ENCODE measurements at places on chromosomes 1 and 21.

DNA sequence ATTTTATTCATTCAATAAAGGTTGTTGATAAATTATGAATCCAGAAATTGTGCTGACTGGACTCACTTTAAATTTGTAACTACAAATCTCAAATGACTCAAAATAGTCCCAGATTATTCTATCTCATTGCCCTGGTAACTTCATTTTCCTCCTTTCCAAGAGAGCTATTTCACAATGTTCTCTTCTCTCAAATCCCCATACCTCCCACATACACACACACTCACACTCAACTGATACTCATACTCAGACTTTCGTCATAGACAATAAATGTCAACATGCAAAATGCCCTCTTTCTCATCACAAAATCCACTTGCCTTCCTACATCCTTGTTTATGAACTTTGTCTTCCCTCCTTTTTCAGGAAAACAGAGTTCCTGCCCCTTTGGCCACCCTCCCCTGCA lies 33.3 kb downstream of the EXTL2 start:
- no peak for DNase-seq

DNA sequence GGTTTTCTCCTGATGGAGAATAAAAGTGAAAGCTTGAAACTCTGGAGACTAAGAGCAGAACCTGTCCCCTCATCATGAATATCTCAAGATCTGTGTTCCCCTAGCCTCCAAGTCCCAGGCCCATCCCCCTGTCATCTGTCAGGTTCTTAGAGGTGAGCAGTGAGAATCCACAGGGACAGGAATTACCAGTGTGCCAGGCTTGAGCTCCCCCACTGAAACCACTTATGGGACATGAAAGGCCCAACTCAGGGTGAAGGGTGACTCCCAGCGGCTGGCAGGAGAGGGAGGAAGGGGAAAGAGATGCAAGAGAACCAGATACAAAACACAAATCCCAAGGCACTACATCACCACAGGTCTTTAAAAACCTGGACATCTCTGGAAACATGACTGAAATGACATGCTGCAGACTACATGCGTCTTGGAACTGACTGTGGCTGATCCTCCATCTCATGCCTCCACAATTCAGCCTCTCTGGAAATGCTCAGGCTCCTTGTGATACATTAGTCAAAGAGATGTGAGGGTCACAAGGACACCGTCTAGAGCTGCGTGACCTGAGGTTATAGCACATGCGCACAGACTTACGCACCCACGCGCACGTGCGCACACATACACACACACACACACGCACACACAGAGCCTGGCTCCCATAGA lies 6.8 kb upstream of the LY9 start:
- no peak for DNase-seq

GRCh38 chr1:213448776-213449175 lies 397.7 kb downstream of the RPS6KC1 start:
- no peak for DNase-seq

- DNase-seq = no peak
These were observed 723.1 kb upstream of the B3GALT2 start for GRCh38 chr1:193909406-193910082.

DNA sequence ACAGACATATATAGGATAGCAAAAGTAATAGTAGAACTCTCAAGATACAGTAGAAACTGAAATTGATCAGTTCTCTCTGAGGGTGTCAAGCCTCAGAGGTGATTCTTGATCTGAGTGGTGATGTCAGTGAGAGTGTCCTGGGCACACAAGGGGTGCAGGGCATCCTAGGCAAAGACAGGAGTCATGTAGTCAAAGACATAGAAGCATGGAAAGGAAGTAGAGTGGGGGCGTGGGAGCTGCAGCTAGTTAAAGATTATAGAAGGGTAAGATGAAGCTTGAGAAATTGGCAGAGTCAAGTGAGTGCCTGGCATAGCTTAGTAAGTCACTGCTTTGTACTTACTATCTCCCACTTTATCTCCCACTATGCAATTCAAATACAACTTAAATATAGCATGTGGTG lies 22.8 kb downstream of the CDC7 start:
- DNase-seq = peak; percentile 16

- no peak for DNase-seq
These were observed 16.7 kb downstream of the PKP1 start for GRCh38 chr1:201299968-201300367.

DNA sequence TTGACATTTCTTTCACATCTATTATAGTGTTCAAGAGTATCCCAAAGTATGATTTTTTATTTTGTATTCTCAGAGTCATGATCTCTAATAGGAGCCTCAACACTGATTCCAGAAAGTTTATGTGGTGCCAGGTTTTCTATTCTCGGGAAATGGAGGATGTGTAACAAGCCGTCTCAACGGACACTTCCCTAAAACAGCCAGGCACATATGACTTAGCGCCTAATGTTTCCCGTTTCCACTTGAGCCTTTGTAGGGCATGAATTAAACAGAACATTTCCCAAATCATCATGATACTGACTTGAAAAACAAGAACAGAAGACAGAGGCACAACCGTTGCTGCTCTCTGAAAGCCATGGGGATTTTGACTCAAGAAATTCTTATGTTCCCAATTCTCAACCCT lies 8.0 kb downstream of the CYYR1 start:
- DNase-seq = no peak

DNA sequence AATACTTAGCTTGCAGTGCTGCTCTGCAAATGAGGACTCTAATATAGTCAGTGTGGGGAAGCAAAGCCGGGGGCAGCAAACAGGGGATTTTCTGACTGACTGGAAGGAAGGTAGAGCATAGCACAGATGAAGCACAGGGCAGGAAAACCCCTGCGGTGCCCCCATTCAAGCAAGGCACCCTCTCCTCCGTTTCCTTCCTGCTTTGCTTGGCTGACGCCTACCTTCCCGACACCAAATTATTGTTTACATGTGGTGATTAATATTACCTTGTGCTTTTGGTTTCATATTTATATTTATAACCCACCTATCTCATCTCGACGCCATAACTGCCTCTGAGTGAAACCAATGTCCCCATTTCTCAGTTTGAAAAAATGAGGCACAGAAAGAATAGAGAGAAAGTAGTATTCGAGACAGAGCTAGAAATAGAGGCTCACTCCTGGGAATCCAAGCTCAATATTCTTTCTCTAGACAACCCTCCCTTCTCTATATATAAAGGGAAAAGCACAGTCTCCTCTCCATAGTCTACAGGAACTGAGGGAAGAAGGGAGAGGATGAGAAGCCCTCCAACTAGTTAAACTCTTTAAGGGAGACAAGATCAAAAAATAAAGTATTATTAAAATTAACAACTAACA lies 41.3 kb downstream of the PIK3C2B start:
- peak; percentile 55 for DNase-seq

GRCh38 chr1:187096689-187097088 lies 267.9 kb downstream of the PLA2G4A start:
- DNase-seq = no peak

- DNase-seq = no peak
These were observed 26.2 kb downstream of the ZMYND12 start for GRCh38 chr1:42429603-42430002.

- no peak for DNase-seq
These were observed 17.8 kb upstream of the JAK1 start for GRCh38 chr1:64984106-64984505.

Data from stimulated activated CD4-positive, alpha-beta T cell treated with anti-CD3 and anti-CD28 coated beads, Interleukin-1b, Interleukin-23, amount 100 ng/mL, for 24 hours (primary cell).